ENCODE measurements at places on chromosomes 3 and 15. TPM values are rescaled to one million over a fixed set of nuclear protein-coding genes. Genes with fewer than 3 reads are reported as not detected.

TGM4 gene
- polyA plus RNA-seq = 0.10 TPM

NMNAT3 gene
- 0.12 TPM for polyA plus RNA-seq

LCMT2 gene
- 5.7 TPM for polyA plus RNA-seq

PLSCR4 gene
- polyA plus RNA-seq = 3.9 TPM

CHMP2B gene
- 14.0 TPM for polyA plus RNA-seq

WDR53 gene
- polyA plus RNA-seq = 5.3 TPM

FEZF2 gene
- not detected for polyA plus RNA-seq

AMIGO3 gene
- polyA plus RNA-seq = 1.5 TPM

NT5DC2 gene
- polyA plus RNA-seq = 228 TPM

TLR9 gene
- polyA plus RNA-seq = not detected

PRKCI gene
- 21.0 TPM for polyA plus RNA-seq

AMT gene
- polyA plus RNA-seq = 5.5 TPM
